ENCODE measurements at places on chromosomes 4 and X. TPM values are rescaled to one million over a fixed set of nuclear protein-coding genes. Genes with fewer than 3 reads are reported as not detected.

Gene LRAT
- polyA plus RNA-seq: 90.1 TPM

Gene LIMCH1
- polyA plus RNA-seq: 1.7 TPM

Gene ABLIM2
- polyA plus RNA-seq: 1.5 TPM

Gene MAGEB3
- polyA plus RNA-seq: 0.19 TPM

Gene DDX60
- 0.45 TPM for polyA plus RNA-seq

Gene MAGEE2
- 0.35 TPM for polyA plus RNA-seq

Gene SMIM10L2A
- polyA plus RNA-seq: 1.4 TPM

Gene CT55
- not detected for polyA plus RNA-seq

Gene CYBB
- 0.06 TPM for polyA plus RNA-seq

Gene PHOX2B
- not detected for polyA plus RNA-seq

Gene SMARCA1
- polyA plus RNA-seq: 24.4 TPM

Gene MAGEB6
- not detected for polyA plus RNA-seq

Gene RXFP1
- not detected for polyA plus RNA-seq

Gene SHROOM2
- 3.5 TPM for polyA plus RNA-seq

Gene FGF13
- polyA plus RNA-seq: 21.5 TPM

Gene SPANXA1
- polyA plus RNA-seq: not detected

Gene HSFX3
- polyA plus RNA-seq: not detected

Gene XAGE1B
- not detected for polyA plus RNA-seq

Gene GAGE1
- polyA plus RNA-seq: not detected

Gene SATL1
- 0.38 TPM for polyA plus RNA-seq

Gene GRID2
- polyA plus RNA-seq: 15.8 TPM

Gene FAM9C
- polyA plus RNA-seq: 0.19 TPM

Gene NAP1L3
- 45.6 TPM for polyA plus RNA-seq

Gene SSX4B
- 0.48 TPM for polyA plus RNA-seq
